ENCODE measurements at places on chromosomes 7 and 10.
A peak's percentile ranks its signal among the peaks of the same experiment; 100 is the strongest.

- DNase-seq, result no peak
Measured at GRCh38 chr7:112497481-112497880, 16.7 kb downstream of the LSMEM1 start.

GRCh38 chr10:88991161-88991898, 732 bp downstream of the FAS start:
- DNase-seq, result peak; percentile 47

- DNase-seq, result no peak
Measured at GRCh38 chr7:113636727-113637421, 281.9 kb downstream of the PPP1R3A start.

DNA sequence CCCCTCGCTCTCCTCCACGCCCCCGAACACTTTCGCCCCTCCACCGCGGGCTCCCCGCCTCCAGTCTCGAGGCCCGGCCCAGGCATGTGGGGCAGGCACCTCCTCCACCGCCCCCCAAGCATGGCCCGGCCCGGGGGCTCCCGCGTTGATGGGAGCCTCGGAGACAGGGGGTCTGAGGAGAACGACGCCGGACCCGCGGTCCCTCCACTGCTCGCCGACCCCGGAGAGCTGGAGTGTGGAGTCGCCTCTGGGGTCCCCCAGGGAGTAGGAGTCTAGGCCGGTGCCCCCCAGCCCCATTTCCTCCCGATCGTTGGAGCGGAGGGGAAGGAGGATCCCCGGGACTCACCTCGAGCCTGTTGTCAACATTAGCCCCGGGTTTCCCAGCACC, 206 bp downstream of the UPF2 start:
- DNase-seq, result peak; percentile 38

- no peak for DNase-seq
Measured at GRCh38 chr7:134948736-134949135, 37.6 kb upstream of the AGBL3 start.

- no peak for DNase-seq
Measured at GRCh38 chr10:123236126-123236525, 81.9 kb downstream of the BUB3 start.

DNA sequence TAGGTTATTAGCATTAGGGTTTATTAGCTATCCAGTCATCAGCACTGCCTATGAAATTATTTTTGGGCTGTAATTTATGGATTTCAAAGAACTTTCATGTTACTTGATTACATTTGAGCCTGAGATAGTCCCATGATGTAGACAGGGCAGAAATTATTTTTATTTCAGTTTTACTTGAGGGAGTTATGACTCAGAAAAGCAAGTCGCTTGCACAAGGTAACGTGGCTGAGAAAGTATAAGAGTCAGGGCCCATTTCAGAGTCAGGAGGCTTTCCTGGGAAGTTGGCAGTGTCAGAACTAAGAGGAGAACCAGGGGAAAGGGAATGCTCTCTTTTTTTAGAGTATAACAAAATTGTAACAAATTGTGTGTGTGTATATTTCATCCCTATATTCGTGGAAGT, 16.5 kb downstream of the GATA3 start:
- no peak for DNase-seq

GRCh38 chr7:127417346-127417745, 24.8 kb upstream of the ZNF800 start:
- no peak for DNase-seq

GRCh38 chr10:4103603-4104002, 318.6 kb upstream of the KLF6 start:
- no peak for DNase-seq

GRCh38 chr10:11573497-11573896, 38.0 kb downstream of the USP6NL start:
- DNase-seq, result no peak

- DNase-seq, result no peak
Measured at GRCh38 chr7:18384491-18385143, 110.9 kb upstream of the HDAC9 start.

GRCh38 chr10:73932620-73933112, 21.7 kb downstream of the PLAU start:
- DNase-seq, result no peak

DNA sequence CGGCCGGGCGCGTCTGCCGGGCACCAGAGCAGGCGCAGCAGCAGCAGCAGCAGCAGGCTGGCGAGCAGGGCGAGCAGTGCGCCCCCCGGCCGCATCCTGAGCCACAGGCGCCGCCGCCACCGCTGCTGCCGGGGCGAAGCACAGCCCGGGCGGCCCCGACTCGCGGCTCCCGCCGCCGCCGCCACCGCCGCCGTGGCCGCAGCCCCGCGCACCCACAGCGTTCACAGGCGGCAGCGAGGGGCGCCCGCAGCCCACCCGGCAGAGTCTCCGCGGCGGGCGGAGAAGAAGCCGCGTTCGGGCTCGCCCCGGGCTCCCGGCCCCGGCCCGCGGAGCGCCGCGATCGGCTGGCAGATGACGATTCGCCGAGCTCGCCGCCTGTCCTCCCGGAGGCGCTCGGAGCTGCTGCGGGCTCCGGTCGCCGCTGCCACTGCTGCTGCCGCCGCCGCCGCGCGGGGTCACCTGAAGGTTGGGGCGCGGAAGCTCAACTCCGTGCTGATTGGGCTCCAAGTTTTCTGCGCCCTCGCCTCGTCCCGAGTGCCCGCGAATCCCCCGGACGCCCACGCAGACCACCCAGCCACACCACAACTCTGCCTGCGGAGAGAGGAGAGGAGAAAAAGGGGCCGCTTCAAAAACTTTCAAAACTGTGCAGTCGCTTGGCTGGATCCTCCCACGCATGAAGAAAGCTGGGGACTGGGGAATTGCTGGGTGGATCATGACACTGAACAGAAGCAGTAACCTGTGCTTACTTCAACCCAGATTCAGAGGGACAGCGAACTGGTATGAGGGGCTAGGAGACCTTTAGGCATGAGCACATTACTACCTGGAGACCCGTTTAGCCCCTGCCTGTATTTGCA, at the start of gene ST8SIA6:
Gene ST8SIA6, minus strand, starts transcription at position 435 of the 854 bp plus-strand sequence. Its CDS starts 340 bp downstream, at position 95.
- DNase-seq, result no peak

GRCh38 chr10:131729938-131730660, 170.7 kb upstream of the PPP2R2D start:
- DNase-seq, result no peak

GRCh38 chr10:61299156-61299555, 154.0 kb downstream of the TMEM26 start:
- DNase-seq, result no peak

GRCh38 chr10:10870523-10871241, 147.0 kb upstream of the CELF2 start:
- DNase-seq, result no peak

GRCh38 chr10:34092891-34093290, 722.2 kb downstream of the PARD3 start:
- no peak for DNase-seq

GRCh38 chr10:118669020-118669791, 73.8 kb upstream of the PRLHR start:
- no peak for DNase-seq

DNA sequence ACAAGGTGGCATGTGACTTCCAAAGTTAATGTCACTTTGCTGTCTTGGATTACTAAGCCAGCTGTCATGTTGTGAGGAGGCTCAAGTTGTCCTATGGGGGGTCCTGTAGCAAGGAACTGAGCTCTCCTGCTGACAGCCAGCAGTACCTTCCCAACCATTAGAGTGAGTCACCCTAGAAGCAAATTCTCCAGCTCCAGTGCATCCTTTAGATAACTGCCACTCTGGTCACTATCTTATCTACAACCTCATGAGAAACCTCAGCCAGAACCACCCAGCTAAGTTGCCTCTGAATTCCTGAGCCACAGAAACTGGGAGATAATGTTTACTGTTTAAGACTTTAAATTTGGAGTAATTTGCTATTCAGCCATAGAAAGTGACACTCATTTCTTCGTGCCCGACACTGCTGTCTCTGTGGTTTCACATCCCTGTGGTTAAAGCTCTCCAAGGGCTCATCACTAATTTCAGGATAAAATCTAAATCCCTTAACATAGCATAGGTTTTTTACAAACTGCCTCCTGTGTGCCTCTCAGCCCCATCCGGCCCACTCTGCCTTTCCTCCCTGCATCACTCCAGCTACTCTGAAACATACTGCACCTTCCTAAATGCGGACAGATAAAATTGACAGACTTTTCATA, 83.5 kb downstream of the PRR15 start:
- DNase-seq, result no peak

DNA sequence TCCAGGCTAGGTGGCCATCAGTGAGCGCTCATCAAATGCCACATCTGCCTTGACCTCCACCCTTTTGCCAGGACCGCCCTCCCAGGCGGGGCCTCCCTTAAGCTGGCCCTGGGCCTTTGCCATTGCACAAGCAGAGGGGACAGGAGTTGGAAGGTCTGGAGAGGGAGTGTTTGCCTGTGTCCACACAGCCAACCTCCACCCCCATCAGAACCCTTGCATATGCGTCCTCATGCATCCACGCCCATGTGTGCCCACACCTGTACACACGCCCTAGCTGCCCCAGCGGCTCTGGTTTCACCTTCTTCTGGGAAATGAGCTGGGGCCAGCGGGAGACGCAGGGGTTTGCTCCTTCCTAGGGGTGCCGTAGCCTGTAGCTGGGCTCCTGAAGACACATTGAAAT, 64.0 kb downstream of the NEURL1 start:
- no peak for DNase-seq

- no peak for DNase-seq
Measured at GRCh38 chr7:151592868-151593486, 73.3 kb upstream of the RHEB start.

DNA sequence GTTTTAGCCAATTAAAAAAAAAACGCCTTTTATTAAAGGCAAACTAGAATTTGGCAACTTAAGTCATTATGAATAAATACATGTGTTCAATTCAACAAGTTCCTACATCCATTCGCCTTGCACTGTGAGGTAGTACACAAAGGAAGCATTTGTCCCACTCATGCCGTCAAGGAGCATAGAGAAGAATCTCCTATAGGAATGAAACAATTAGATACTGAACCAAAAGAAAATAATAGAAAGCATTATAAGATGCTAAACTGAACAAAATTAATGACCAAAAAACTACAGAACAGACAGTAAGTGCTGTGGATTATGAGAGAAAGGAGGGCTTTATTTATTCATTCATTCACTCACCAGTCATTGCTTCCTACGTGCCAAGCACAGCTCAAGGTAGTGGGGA, 42.2 kb downstream of the SNX13 start:
- no peak for DNase-seq

DNA sequence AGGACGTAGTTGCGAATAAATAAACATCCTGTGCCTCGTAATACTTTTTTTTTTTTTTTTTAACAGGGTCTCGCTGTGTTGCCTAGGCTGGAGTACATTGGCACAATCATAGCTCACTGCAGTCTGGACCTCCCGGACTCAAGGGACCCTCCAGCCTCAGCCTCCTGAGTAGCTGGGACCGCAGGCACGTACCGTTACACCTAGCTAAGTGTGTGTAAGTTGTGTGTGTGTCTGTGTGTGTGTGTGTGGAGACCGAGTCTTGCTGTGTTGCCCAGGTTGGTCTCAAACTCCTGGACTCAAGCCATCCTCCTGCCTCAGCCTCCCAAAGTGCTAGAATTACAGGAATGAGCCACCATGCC, 573 bp upstream of the PON2 start:
- no peak for DNase-seq
